Pancreas (tissue), 10 donors: ENCODE measurements at places on chromosomes 4 and X. TPM values are rescaled to one million over a fixed set of nuclear protein-coding genes. Genes with fewer than 3 reads are reported as not detected.

DNA sequence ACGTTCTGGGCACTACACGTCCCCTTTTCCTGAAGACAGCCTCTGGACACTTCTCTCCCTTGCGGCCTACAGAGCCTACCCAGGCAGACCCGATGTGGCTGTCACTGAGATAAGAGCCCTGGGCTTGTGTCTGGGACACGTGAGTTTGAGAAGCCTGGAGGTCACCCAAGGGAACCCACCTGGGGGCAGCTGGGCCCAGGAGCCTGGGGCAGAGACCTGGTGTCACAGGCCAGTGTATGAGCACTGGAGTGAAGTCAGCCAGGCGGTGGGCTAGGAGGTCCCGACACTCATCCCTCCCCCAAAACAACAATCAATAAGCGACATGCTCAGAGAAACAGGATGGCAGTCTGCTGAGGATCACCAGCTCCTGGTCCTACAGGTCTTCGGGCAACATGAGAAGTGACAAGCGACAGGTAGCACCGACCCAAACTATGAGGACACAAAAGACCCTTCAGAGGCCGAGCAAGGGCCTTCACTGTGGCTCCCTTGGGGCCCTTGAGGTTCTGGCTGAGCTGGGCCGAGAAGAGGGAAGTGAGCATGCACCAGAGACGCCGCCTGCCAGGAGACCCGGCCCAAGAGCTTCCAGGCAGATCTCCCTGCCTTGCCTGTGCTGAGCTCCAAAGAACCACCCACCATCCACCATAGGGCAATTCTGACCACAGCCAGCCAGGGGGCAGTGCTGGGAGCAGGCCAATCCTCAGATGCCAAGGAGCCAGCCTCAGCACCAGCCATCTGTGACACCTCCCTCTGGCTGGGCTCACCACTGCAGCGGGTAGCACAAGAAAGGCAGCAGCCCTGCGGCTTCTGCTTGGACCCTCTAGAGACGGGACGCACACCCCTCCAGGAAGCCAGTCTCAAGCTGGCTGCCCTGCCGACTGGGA lies 11.0 kb upstream of the DUSP9 start:
- H3K4me3 ChIP-seq: no peak overlapping the region
- no peaks in the 10 kb centered on the region for H3K4me1 ChIP-seq
- peaks cover 4% of the 10 kb centered on the region for H3K27me3 ChIP-seq

CXCL10 gene
- total RNA-seq: not detected

DNA sequence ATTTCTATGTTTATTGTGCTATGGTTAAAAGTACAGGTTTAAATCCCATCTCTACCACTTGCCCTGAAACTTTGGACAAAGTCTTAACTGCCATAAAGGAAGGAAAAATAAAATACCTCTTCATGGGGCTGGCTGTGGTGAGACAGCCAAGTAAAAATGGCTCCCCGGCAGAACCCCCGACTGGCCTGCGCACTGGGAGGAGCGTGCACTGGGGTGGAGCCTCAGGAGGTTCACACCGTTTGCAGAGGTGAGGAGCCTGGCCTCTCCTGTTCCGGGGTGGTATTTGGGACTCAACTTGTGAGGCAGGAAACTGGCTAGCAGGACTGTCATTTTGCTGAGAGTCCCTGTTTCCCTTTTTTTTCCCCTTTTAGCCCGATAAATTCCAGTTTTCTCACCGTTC lies 47.8 kb downstream of the CORIN start:
- H3K4me3 ChIP-seq: no peak overlapping the region
- H3K27ac ChIP-seq: no peak overlapping the region
- DNase-seq: no peak
- no peaks in the 10 kb centered on the region for H3K4me1 ChIP-seq

DNA sequence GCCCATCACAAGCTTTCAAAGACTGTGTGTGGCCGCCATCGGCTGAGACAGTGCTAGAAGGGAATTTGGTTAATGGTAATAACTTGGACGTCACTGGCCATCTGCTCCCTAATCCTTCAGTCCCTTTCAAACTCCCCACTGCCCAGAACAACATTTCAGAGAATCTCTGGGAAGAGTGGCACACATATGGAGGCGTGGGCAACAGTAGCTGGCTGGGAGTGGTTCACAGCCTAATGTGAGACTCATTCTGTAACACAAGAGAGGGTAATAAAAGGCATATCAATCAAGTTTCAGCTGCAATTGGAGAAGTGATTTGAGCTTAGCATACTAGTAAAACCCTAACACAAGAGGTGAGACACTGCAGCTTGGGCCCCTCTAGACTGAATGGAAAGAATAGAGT lies 15.4 kb downstream of the SMIM10 start:
- no peaks in the 10 kb centered on the region for H3K36me3 ChIP-seq
- no peaks in the 10 kb centered on the region for H3K27me3 ChIP-seq
- no peaks in the 10 kb centered on the region for H3K4me1 ChIP-seq
- no peak overlapping the region for H3K4me3 ChIP-seq

LONRF3 gene
- 4.4 TPM for total RNA-seq

RASL11B gene
- 0.43 TPM for total RNA-seq

DNA sequence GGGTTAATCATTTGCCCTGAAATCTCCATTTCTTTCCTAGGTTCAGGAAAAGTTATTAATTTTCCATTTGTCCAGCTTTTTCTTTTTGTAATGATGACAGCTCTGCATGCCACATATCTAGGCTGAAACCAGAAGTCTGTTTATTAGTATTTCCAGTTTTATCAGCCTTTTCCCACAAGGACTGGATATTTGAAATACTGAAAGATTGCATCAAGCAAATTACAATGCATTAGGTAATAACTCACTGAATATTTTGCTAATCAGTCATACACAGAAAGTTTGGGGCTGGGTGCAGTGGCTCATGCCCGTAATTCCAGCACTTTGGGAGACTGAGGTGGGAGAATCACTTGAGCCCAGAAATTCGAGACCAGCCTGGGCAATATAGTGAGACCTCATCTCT lies 21.5 kb downstream of the SLC9A7 start:
- no peak overlapping the region for H3K27ac ChIP-seq
- H3K36me3 ChIP-seq: no peaks in the 10 kb centered on the region
- no peak for DNase-seq
- no peaks in the 10 kb centered on the region for H3K4me1 ChIP-seq
- no peaks in the 10 kb centered on the region for H3K27me3 ChIP-seq

- no peak overlapping the region for H3K27ac ChIP-seq
- no peaks in the 10 kb centered on the region for H3K27me3 ChIP-seq
- H3K36me3 ChIP-seq: no peaks in the 10 kb centered on the region
- H3K4me1 ChIP-seq: peaks cover 44% of the 10 kb centered on the region
- no peak overlapping the region for H3K4me3 ChIP-seq
Measured at GRCh38 chr4:87081826-87082225, 138.6 kb downstream of the KLHL8 start.

DNA sequence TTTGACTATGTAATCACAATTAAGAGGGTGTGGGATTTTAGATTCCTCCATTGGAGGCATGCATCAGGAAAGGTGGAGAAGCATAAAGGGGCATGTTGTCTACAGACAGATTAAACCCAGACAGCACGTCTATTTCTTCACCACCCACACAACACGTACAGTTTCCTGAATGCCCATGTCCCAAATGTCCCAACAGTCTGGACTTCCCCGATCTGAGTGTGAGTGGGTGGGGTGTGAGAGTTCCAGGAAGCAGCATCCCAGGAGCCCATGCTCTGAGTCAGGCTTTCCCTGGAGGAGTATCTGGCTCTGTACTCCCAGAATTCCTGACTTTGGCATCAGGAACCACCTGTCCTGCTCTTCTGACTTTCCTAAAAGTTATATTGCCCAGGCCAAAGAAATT lies 30.8 kb upstream of the NDP start:
- DNase-seq: no peak
- H3K36me3 ChIP-seq: no peaks in the 10 kb centered on the region
- H3K27ac ChIP-seq: no peak overlapping the region
- no peaks in the 10 kb centered on the region for H3K27me3 ChIP-seq

DNA sequence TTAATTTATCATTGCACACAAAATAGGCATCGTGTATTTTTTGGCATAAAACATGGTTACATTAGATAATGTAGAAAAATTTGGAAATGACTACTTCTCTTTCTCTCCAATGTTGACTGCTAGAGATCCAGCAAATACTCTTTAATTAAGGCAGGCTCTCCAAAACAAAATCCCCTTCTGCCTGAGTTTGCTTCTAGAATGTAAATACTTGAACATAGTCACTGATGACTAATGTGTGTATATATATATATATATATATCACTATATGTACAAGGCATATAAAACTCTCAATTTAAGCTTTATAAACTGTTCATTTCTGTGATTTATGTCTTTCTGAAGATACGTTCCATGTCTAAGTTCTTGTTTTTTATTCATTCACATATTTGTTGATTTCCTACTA lies 67.2 kb upstream of the CAMK2D start:
- no peak for DNase-seq
- no peaks in the 10 kb centered on the region for H3K36me3 ChIP-seq
- H3K27me3 ChIP-seq: peaks cover 4% of the 10 kb centered on the region
- H3K4me1 ChIP-seq: no peaks in the 10 kb centered on the region
- H3K4me3 ChIP-seq: no peak overlapping the region

AMER1 gene
- 5.1 TPM for total RNA-seq

DNA sequence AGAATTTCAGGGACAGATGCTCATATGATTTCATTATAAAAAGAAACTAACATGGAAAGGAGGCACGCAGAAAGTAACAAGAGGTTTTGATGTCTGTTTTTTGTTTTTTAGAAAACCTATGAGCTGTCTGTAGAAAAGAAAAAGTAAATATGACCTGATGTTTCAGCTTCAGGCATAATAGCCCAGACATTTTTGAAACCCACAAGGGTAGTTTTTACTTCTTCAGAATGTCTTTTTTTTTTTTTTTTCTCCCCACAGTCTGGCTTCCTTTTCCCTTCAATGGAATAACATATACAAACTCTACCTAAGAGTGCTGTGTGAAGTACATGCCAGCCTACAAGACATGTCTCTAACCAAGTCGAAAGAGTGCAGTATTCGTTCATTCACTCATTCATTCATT lies 18.3 kb upstream of the STX18 start:
- no peaks in the 10 kb centered on the region for H3K36me3 ChIP-seq
- no peaks in the 10 kb centered on the region for H3K4me1 ChIP-seq
- H3K4me3 ChIP-seq: no peak overlapping the region
- H3K27me3 ChIP-seq: no peaks in the 10 kb centered on the region

- H3K27me3 ChIP-seq: no peaks in the 10 kb centered on the region
- H3K4me3 ChIP-seq: no peak within 1 kb of the TSS
- H3K4me1 ChIP-seq: peaks cover under 1% of the 10 kb centered on the region
Measured at GRCh38 chr4:38782452-38783108, at the start of gene TLR10. TSS of gene TLR10 (minus strand) at chr4:38782990. CDS start at chr4:38775590, 7,400 bp downstream.

GRCh38 chrX:78213331-78213730 lies 73.9 kb upstream of the TAF9B start:
- DNase-seq: no peak
- H3K27ac ChIP-seq: no peak overlapping the region
- H3K4me1 ChIP-seq: no peaks in the 10 kb centered on the region

GRCh38 chrX:119228512-119229252 lies 7.4 kb upstream of the PGRMC1 start:
- no peak overlapping the region for H3K4me3 ChIP-seq
- H3K27ac ChIP-seq: no peak overlapping the region
- DNase-seq: no peak

COL4A5 gene
- 0.95 TPM for total RNA-seq

- H3K36me3 ChIP-seq: no peaks in the 10 kb centered on the region
- no peak for DNase-seq
- no peak overlapping the region for H3K4me3 ChIP-seq
- H3K4me1 ChIP-seq: no peaks in the 10 kb centered on the region
- H3K27ac ChIP-seq: no peak overlapping the region
Measured at GRCh38 chr4:141107927-141108326, 25.3 kb downstream of the RNF150 start.

DNA sequence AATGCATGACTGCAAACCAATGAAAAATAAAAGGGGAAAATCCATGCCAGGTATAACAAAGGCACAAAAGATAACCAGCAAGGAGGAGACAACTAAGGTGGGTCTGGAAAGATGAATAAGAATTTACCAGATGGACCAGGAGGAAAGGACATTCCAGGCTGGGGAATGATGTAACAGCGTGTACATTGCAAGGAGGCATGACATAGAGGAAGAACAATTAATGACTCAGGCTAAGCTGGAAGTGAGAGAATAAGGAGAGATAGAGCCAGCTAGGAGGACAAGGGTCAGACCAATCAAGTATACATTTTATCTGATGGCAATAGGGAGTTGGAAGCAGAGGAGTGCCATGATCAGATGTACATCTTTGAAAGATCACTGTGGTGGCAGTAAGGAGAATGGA lies 57.0 kb downstream of the MTMR8 start:
- no peaks in the 10 kb centered on the region for H3K27me3 ChIP-seq
- DNase-seq: no peak
- H3K4me1 ChIP-seq: no peaks in the 10 kb centered on the region
- H3K4me3 ChIP-seq: no peak overlapping the region
- no peak overlapping the region for H3K27ac ChIP-seq

IL2RG gene
- 2.2 TPM for total RNA-seq

- DNase-seq: no peak
- H3K4me1 ChIP-seq: no peaks in the 10 kb centered on the region
- H3K27me3 ChIP-seq: no peaks in the 10 kb centered on the region
- H3K36me3 ChIP-seq: no peaks in the 10 kb centered on the region
Measured at GRCh38 chr4:10296730-10297129, 160.5 kb downstream of the ZNF518B start.

TSPAN6 gene
- 8.7 TPM for total RNA-seq

CC2D2A gene
- total RNA-seq: 2.8 TPM

CDS1 gene
- 5.7 TPM for total RNA-seq

- H3K27me3 ChIP-seq: no peaks in the 10 kb centered on the region
- no peaks in the 10 kb centered on the region for H3K4me1 ChIP-seq
- H3K27ac ChIP-seq: no peak overlapping the region
- H3K4me3 ChIP-seq: no peak overlapping the region
Measured at GRCh38 chr4:164215113-164215741, 538.7 kb upstream of the SMIM31 start.

- DNase-seq: no peak
- H3K27ac ChIP-seq: no peak overlapping the region
- H3K4me3 ChIP-seq: no peak overlapping the region
- H3K36me3 ChIP-seq: no peaks in the 10 kb centered on the region
- H3K27me3 ChIP-seq: no peaks in the 10 kb centered on the region
Measured at GRCh38 chr4:56937262-56937661, 29.6 kb downstream of the REST start.

- no peaks in the 10 kb centered on the region for H3K27me3 ChIP-seq
- no peak overlapping the region for H3K4me3 ChIP-seq
- DNase-seq: no peak
- H3K36me3 ChIP-seq: no peaks in the 10 kb centered on the region
- no peaks in the 10 kb centered on the region for H3K4me1 ChIP-seq
- no peak overlapping the region for H3K27ac ChIP-seq
Measured at GRCh38 chr4:120218981-120219380, 152.3 kb upstream of the MAD2L1 start.

CABS1 gene
- total RNA-seq: not detected

DNA sequence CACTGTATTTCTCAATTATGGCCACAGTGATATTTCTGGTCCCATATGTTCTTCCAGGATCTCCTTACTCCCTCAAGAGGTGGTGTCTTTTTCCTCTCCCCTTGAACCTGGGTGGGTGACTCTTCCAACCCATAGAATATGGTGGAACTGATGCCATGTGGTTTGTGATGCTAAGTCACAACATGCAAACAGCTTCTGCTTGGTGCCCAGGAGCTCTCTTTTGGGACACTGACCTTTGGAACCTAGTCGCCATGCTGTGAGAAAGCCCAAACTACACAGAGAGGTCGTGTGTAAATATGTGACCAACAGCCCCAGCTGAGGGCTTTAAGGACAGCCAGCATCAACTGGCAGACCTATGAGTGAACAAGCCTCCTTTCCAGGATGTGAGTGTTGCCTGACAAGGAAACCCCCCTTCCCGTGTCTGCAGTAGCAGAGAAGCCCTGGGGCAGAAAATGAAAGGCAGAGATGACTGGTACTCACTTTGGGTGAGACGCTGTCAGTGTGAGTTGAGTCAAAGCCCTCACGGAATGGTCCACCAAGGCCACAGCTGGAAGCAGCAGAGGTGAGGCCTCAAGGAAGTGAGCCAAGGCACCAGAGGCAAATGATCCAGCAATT lies 223.4 kb downstream of the BCOR start:
- no peaks in the 10 kb centered on the region for H3K36me3 ChIP-seq
- H3K27ac ChIP-seq: no peak overlapping the region
- no peak overlapping the region for H3K4me3 ChIP-seq
- DNase-seq: no peak
- H3K27me3 ChIP-seq: no peaks in the 10 kb centered on the region
